Activated CD8-positive, alpha-beta memory T cell treated with anti-CD3 and anti-CD28 coated beads, Interleukin-2, amount 50 U/mL, for 4 hours (primary cell): ENCODE measurements at places on chromosomes 1 and 21.

DNA sequence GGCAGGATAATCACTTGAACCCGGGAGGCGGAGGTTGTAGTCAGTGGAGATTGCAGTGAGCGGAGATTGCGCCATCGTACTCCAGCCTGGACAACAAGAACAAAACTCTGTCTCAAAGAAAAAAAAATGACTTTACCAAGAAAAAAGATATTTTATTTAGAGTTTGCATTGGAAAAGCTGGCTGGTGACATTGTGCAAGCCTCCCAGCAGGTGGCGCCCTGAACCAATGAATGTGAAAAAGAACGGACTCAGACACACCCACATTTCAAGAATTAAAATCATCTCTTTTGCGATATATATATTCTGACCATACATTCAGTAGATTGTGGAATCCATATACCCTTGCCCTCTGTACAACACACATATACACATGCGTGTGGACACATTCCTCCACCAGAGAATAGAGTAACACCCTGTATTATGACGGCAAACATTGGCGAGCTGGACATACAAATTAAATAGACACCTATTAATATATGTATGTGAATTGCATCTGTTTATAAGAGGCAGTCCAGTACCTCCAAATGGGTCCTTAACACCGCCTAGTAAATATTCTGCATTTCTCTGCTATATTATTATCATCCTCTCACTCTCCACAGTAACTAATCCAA is 39.0 kb upstream of the CADM3 start:
- DNase-seq = peak; percentile 68

- DNase-seq = no peak
Measured at GRCh38 chr1:12249748-12250147, 19.9 kb downstream of the VPS13D start.

DNA sequence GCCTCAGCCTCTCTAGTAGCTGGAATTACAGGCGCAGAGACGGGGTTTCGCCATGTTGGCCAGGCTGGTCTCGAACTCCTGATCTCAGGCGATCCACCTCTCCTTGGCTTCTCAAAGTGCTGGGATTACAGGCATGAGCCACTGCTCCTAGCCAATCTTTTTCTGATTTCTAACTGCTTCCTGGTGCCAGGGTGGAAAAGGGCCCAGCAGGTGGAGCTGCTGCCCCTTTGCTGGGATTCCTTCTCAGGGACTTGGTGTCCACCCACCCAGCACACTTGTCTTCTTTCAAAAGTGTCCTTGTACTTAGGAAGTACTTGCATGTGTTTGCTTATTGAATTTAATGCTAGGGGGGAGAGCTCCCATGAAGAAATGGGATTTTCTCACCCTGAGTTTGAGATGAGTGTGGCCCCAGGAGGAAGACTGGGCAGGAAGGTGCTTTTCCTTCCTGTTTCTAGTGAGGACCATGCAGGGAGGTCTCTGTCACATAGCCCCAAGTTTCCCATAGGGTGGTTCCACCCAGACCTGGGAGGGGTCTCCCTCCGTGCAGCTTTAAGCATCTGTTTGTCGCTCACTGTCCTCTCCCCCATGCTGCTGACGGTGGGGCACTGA is 14.2 kb downstream of the UTP11 start:
- no peak for DNase-seq

DNA sequence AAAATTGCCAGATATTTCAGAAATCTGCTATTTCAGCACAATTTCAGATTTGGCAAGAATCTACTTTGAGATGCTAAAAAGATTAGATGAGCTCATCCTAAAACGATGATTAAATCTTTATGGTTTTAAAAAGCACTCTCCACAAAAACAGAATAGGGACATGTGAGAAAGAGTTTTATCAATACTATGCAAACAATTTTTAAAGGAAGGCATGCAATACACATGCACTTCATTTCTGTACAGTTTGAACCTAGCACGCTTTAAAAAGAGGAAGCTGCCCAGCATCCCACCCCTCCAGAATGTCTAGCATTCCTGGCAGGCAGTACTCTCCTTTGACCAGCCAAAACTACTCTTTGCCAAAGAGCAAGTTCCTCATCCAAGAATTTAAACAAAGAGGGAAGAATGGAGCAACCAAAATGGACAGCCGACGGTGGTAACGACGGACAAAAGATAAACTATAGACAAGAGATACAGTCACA is 1.3 kb downstream of the ARHGAP29 start:
- DNase-seq = no peak

DNA sequence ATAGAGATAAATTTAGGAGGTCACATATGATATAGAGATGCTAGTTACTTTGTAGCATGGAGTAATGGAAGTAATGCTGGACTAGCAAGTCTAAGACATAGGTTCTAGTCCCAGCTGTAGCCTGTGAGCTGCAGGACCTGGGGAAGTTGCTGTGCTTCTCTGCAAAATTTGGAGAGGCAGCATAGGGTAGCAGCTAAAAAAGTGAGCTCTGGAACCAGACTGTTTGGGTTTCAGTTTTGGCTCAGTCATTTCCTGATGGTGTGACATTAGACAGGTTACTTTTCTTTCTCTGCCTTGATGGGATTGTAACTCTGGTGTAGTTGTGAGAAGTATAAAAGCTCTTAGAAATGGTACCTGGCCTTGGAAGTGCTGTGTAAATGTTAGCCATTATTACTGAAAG is 3.3 kb downstream of the METTL13 start:
- DNase-seq = no peak

DNA sequence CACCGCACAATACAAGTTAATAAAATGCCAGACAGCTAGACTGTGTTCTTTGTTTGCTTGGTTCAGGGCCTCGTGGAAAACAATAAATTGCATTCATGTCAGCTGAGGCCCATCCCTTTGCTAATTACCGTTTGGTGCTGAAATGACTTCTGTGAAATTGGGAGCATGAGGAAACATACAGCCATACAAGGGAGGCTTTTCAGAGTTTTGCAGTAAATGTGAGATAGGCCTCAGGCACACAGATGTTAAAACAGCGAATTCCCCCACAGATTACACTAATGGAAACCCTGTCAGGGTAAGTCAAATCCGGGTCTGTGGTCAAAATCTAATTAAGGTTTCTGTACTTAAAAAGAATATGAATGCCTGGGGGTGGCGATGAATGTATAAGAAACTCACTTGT is 173.5 kb upstream of the LMO4 start:
- no peak for DNase-seq
